Stimulated activated CD8-positive, alpha-beta memory T cell treated with anti-CD3 and anti-CD28 coated beads, Interleukin-7, amount 100 ng/mL, for 48 hours (primary cell): ENCODE measurements at places on chromosomes 13 and 19.

- no peak for DNase-seq
Observed at GRCh38 chr13:33869005-33869404, 51.1 kb downstream of the RFC3 start.

- no peak for DNase-seq
Observed at GRCh38 chr13:43792076-43792881, 5.5 kb upstream of the ENOX1 start.

DNA sequence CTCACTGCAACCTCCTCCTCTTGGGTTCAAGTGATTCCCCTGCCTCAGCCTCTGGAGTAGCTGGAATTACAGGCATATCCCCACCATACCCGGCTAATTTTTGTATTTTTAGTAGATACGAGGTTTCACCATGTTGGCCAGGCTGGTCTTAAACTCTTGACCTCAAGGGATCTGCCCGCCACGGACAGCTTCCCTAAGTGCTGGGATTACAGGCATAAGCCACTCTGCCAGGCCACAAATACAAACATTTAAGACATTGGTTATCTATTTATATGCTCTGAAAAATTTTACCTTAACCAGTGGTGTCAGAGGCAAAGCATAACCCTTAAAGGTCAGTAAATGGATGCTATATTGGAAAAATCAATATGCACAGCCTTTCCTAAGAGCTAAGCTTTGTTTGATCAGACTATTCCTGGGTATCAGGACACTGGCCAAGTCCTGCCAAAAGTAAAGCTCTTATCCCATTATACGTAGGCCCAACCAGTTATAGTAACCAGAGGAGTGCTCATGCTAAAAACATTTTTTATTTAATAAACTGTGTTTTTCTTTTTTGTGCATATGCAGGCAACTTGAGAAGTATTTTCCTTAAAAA is 56.4 kb upstream of the STARD13 start:
- no peak for DNase-seq

DNA sequence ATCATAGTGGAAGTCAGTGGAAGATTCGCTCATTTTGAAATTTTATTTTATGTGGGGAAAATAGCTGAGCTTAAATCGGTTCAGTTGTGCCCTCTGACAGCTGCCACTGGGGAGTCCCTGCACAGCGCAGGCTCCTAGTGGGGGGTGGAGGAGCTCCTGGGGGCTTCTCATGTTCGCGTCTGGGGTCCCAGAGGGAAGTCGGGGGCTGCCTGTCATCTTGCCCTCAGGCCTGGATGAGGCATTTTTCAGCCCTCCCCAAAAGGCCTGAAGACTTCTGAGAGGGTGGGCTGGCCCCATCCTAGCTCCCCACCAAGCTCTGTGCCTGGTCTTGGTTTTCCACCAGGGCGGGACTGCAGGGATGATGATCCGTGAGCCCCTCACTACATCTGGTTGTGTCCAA is 82.1 kb downstream of the CHST8 start:
- DNase-seq, result no peak

GRCh38 chr13:28531077-28531844 is 36.3 kb upstream of the FLT1 start:
- no peak for DNase-seq

GRCh38 chr13:20349564-20350381 is 117.7 kb upstream of the GJB6 start:
- DNase-seq, result no peak

DNA sequence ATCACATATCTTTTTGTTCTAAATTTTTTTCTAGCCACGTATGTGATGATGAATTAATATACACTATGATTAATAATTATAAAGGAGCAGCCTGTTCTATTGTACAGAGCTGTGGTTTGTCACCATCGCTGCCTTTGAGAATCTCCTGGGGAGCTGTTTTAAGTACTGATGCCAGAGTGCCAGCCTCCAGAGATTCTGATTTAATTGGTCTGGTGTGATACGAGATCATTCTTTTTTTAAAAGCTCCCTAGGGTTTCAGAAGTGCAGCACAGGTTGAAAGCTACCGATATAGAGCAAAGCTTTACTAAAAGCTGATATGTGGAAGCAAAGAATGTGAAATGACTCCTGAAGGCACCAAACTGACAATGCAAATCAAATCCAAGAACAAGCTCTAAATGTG is 314.7 kb downstream of the ITGBL1 start:
- no peak for DNase-seq

DNA sequence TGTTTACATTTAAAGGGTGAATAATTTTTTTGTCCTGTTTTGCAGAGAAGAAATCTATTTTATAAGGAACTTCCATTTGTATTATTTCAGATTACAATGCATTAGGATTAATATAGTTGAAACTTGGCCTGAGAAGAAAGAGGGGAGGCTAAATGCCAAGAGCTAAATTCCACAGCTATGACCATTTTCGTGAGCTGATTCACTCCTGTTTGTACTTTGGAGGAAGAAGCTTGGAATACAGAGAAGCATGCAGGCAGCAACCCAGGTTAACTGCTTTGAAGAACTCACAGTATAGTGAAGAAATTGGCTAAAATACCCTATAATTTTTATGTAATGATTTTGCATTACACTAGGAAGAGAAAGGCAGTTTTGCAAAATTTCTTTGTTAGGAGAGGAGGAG is 309.4 kb upstream of the KLF12 start:
- no peak for DNase-seq
